Effector memory CD4-positive, alpha-beta T cell (primary cell): ENCODE measurements at places on chromosomes 16 and 17.

DNA sequence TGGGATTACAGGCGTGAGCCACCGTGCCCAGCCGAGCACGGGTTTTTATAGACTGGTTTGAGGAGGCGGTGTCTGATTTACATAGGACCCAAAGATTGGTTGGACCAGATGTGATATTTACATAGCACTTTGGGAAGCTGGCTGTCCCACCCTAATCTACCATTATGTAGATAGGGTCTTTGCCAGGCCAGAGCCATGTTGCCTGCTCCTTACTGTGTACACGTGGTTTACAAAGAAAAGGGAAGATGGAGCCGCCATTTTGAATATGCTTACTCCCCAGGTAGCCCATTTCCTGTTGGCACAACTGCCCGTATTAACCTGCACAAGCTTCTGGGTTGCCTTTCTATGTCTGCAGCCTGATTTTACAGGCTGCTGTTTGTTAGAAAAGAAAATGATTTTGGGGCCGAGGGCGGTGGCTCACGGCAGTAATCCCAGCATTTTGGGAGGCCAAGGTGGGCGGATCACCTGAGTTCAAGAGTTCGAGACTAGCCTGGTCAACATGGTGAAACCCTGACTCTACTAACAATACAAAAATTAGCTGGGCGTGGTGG, 89.9 kb upstream of the EEF2KMT start:
- DNase-seq, result no peak

- no peak for DNase-seq
Observed at GRCh38 chr17:82242977-82243647, 14.3 kb downstream of the SLC16A3 start.

DNA sequence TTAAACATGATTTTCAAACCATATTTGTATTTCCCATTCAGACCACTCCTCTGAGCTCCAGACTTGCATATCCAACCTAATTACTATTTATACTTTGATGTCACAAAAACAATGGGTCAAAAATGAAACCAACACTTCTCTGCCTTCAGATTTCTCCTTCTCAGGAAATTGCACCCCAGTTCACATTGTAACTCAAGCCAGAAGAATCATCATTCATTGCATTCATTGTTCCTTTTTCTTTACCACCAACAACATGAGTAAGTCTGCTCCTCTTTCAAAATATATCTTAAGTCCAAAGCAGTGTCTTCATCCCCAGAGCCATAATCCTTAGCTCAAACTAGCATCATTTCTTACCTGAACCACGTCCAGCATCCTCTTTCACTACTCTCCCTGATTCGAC, 2.6 kb upstream of the AKAP1 start:
- DNase-seq, result no peak

DNA sequence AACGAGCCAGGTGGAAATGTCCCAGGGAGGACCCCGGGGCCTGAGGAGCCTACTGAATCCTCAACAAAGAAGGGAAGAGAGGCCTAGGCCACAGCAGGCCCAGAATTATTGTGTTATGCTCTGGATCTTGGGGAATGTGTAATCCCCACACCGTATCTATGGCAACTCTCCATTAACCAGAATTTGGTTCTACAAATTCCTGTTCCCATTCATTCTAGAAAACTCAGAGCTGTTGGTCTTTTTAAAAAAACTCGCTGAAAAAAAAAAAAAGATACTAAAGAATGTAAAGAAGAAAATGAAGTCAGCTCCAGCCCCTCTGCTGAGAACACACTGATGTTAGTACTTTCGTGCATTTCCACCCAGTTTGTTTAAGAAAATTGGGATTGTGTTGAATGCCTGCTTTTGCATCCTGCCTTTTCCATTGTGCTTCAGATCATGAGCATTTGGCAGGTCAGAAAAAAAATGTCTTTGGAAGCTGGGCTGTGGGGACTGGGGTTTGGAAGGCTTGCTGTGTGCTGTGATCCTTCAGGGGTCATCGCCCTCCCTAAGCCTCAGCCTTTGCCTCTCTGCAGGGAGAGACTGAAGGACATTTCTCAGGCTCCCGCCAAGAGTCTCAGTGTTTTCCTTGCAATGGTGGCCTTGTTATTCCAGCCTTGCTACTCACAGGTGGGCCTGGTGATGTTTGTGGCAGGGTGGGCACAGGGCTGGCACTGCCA, 69.5 kb downstream of the SREBF1 start:
- DNase-seq, result no peak

- no peak for DNase-seq
Observed at GRCh38 chr17:7612294-7612640, 2.4 kb downstream of the FXR2 start.
